Skin of body (tissue), 3 donors: ENCODE measurements at places on chromosomes 2 and 18. TPM values are rescaled to one million over a fixed set of nuclear protein-coding genes. Genes with fewer than 3 reads are reported as not detected.

GRCh38 chr2:69940691-69941090 lies 20.7 kb downstream of the ASPRV1 start:
- DNase-seq, result no peak

ZNF236 gene
- total RNA-seq, result 13.8 TPM

GRCh38 chr2:120189189-120189588 lies 34.0 kb downstream of the TMEM185B start:
- no peak for DNase-seq

FBXO15 gene
- total RNA-seq, result 1.5 TPM

- no peak for DNase-seq
These were observed 119.7 kb downstream of the TACR1 start for GRCh38 chr2:75079575-75079974.

DNA sequence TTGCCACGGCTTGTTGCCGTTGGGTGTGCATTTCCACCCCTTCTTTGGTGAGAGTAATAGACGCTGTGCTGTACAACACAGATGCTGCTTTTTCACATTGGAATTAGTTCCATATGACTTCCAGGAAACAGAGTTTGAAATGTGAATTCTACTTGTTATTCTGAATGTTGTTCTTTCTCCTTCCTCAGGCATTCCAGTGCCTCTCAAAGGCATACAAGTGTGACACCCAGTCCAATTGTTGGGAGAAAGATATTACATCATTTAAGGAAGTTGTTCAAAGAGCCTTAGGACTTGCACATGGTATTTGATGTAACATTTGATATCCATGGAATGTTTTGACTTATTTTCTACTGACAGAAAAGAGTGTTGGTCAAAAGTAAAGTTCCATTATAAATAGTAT lies 134.4 kb upstream of the LTBP1 start:
- peak; percentile 64 for DNase-seq

NXPH2 gene
- 1.9 TPM for total RNA-seq

DNA sequence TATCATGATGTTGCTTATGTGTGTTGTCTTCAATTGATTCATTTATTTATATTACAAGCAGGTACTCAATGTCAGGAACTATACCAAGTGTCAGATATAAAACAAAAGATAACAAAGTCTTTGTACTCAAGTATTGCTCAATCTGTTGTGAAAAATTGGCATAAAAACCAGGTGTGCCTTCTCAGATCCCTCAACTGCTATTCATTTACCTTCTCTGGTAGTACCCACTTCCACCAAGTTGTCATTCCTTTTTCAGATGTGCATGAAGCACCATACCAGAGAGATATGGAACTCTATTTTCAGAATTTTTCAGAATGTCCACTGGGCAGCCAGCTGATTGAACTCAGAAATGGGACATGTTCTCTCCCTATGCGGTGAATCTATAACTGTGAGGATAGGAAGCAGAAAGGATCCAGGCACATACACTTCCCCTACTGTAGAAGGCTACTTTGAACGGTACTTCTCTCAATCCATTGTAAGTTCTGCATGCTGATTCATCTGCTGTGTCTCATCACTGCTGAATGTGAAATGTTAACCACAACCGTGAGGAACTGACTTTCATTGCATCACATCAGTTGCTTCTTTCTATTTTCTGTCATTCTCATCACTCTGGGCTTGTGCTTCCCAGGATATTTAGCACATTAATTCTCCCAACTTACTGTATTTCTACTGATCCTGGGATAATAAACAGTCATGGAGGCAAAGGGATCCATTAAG lies 1621.3 kb downstream of the SUCLG1 start:
- no peak for DNase-seq

DNA sequence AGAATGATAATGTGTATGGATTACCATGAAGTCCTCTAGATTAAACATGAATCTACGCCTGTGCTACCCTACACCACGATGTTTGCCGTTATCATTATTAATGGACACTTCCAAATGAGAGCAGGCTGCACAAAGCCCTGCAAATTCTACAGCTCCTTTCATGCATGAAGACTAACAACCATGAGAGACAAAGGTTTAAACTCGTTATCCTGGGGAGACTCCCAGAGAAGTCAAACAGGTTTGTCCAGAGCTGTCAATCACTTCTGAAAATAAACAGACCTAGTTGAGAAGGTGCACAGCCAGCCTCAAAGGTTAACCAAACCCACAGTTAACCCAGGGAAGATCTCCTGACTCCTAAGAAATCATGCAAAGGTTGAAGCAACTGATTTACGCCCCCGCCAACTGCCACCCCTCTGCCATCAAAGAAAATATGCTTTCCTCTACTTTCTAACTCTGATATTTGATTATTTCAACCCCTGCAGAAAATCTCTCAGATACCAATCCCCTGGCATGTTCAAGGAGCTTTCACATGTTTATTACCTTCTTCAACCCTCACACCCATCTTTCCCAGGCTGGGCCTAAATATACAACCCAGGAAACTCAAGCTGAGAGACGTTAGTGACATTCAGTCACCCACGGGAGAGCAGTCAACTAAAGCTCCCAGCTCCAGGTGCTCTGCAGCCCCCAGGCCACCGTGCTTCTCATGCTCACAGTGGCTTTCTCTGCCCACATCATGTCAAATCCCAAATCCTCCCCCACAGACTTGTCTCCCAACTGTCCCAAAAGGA lies 35.9 kb downstream of the MYO5B start:
- no peak for DNase-seq

DNA sequence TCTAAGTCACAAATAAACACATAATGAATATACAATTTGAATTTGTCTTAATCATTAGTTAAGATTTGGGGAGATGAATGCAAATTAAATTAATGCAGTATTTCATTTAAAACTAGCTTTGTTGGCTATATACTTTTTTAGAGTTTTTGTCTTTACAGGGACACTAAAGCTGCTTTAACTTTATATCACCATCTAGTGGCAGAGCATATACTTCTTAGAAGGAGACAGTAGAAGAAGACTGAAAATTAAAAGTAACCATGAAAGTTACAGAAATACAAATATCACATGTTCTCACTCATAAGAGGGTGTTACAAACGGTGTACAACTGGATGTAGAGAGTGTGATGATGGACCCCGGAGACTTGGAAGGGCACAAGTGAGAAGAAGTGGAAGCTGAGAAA lies 268.3 kb upstream of the NETO1 start:
- DNase-seq, result no peak

DNA sequence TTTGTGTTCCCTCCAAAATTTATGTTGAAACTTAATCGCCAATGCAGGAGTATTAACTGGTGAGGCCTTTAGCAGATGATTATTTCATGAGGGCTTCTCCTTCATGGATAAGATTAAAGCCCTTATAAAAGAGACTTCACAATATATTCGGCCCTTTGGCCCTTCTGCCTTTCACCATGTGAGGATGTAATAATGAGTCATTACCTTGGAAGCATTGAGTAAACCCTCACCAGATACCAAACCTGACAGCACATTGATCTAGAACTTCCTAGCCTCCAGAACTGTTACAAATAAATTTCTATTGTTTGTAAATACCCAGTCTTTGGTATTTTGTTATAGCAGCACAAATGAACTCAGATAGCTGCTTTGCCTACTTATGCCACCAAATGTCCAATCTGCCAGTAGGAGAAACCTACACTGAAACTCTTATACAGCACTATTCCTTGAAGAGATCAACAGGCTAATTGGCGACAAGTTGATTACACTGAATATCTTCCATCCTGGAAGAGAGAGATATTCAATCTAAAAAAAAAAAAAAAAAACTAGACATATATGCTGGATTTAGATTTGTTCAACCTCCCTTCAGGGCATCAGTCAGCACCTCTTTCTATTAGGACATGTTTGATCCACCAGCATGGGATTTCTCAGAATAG lies 125.9 kb upstream of the COL5A2 start:
- DNase-seq, result no peak

DNA sequence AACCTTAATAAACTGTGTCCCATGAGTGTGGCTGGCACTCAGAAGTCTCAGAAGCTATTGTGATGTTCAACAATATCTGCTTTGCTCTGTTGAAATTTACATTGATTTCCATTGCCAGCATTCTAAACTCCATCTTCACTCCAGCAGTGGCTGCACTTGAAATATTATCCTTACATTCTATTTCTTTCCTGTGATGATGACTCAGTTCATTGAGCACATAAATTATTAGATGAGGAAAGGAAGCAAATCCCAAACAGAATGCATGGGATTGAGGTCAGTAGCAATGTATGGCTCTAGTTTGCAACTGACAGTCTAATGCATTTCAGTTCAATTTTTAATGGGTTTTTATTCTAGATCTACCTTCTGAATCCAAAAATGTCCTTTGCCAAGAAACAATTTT lies 92.4 kb upstream of the TTN start:
- no peak for DNase-seq

GRCh38 chr2:75607988-75608683 lies 38.4 kb upstream of the MRPL19 start:
- no peak for DNase-seq

DNA sequence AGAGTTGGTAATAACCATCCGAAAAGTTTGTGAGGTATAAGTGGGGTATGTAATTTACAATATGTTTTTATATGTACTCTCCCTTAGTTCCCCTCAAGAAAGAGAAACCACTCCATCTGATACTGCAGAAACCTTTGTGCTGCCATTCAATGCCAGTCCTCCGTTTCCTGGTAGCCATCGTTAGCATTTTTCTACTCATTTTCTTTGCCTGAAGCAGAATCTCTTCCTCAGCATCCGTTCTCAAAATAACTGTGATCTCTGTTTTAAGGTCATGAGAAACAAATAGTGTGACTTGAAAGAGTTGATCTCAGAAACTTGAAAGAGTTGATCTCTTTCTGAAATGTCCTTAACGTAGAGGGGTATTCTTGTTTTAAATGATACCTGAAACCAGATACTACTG lies 996 bp downstream of the PTCD3 start:
- DNase-seq, result no peak
